Stimulated activated CD4-positive, alpha-beta T cell treated with anti-CD3 and anti-CD28 coated beads, Interleukin-1b, Interleukin-23, amount 100 ng/mL, for 1 hour (primary cell): ENCODE measurements at places on chromosomes 1 and 21.

GRCh38 chr1:72010094-72010431 is 272.3 kb downstream of the NEGR1 start:
- no peak for DNase-seq

DNA sequence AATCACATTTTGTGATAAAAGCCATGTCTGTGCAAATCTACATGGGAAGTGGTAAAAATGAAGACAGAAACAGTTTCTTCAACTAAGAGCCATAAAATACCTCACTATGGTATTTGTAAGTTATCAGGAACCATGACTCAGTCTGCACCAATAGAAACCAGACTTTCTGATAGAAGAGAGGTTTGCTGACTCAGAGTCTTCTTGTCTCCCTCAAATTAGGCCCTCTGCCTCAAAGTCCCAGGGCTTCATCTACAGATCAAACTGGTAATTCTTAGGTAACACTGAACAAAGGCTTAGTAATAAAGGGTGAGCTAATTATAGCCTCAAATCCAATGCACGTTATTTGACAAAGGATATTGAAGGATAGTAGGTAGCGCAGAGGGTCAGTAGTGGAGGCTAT is 30.9 kb upstream of the SSX2IP start:
- DNase-seq: no peak

- no peak for DNase-seq
Observed at GRCh38 chr1:200903793-200904192, 9.1 kb downstream of the INAVA start.

DNA sequence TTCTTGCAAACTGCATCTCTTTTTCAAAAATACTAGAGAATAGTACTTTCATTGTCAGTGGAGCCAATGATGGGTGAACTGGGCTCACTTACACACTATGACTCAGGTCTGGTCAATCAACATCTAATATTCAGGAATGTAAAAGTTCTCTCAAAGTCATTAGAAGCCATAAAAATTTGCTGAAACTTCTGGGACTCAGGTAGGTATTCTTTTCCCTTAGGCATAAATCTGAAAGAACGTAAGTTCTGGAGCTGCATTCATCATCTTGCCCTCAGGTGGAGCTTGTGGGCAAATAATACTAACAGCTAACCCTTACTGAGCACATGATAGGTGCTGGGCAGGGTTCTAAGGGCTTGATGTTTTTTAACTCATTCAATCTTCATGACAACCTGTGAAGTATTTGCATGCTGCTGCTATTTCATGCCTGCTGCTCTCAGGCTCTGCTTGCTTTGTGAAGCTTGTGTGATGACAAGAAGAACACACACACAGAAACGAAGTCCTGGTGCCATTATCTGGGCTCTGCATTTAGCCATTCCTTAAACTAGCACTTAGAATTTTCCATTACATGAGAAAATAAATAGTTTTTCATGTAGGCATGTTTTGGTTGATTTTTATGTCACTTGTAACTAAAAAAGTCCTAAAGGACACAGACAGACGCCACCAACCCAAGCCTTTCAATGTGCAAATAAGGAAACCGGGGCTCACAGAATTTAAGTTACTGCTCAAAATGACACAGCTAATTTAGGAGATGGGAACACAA is 394.2 kb upstream of the LYPLAL1 start:
- DNase-seq: no peak

GRCh38 chr1:59568158-59568935 is 246.4 kb upstream of the HOOK1 start:
- no peak for DNase-seq

GRCh38 chr1:30708361-30708728 is 15.0 kb downstream of the MATN1 start:
- DNase-seq: no peak

GRCh38 chr1:89965193-89965768 is 29.6 kb upstream of the ZNF326 start:
- no peak for DNase-seq

DNA sequence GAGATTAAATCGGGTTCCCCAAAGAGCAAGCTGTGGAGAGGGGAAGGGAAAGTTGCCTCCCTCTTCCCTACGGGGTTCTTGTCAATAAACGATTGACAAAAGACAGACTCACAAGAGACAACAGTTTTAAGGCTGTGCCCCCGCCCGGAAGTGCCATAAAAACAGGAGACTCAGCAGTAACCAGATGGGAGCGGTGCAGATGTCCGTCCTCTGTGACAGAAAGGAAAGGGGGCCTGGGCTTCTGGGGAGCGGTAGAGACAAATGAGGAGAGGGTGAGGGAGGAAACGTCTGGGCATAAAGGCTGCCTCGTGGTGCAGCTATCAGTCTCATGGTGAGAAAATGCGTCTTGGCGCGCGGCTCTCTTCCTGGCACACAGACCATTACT is 5.9 kb downstream of the TP73 start:
- DNase-seq: no peak

- no peak for DNase-seq
Observed at GRCh38 chr1:24759492-24759891, 14.2 kb downstream of the CLIC4 start.

DNA sequence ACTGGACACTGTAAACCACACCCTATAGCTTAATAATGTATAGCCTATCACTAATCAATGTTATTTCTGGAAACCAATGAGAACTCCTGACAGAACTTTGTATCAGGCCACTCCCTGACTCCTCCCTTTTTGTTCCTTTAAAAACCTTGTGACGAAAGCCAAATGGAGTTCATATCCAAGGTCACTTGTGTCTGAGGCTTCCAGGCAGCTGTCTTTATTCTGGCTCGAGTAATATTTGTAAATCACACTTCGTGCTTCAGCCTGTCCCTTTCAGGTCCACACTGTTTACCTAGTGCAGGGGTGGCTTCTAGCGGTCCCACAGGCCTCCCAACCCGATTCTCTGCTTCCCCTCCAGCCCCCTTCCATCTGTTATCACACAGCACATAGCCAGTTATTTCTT is 16.2 kb upstream of the CAPN9 start:
- DNase-seq: no peak

- no peak for DNase-seq
Observed at GRCh38 chr1:36034692-36035091, 49.2 kb upstream of the TEKT2 start.

DNA sequence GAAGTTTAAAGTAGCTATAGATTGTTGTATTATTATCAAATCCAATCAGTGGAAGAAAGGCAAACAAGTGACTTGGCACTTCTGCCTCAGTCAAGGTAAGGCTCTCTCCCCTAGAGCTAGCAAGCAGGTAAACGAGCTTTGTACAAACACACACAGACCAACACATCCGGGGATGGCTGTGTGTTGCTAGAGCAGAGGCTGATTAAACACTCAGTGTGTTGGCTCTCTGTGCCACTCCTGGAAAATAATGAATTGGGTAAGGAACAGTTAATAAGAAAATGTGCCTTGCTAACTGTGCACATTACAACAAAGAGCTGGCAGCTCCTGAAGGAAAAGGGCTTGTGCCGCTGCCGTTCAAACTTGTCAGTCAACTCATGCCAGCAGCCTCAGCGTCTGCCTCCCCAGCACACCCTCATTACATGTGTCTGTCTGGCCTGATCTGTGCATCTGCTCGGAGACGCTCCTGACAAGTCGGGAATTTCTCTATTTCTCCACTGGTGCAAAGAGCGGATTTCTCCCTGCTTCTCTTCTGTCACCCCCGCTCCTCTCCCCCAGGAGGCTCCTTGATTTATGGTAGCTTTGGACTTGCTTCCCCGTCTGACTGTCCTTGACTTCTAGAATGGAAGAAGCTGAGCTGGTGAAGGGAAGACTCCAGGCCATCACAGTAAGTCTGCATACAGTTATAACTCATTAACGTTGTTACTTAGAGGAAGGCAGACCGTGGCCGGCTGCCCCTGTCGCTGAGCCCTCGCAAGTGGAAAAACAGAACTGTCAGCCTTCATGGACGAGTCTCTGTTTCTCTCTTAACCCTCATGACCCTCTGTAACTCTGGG is at the start of gene PALMD:
PALMD (plus strand) TSS at position 415 of the 833 bp plus-strand sequence; CDS start at position 620, 205 bp downstream.
- no peak for DNase-seq

DNA sequence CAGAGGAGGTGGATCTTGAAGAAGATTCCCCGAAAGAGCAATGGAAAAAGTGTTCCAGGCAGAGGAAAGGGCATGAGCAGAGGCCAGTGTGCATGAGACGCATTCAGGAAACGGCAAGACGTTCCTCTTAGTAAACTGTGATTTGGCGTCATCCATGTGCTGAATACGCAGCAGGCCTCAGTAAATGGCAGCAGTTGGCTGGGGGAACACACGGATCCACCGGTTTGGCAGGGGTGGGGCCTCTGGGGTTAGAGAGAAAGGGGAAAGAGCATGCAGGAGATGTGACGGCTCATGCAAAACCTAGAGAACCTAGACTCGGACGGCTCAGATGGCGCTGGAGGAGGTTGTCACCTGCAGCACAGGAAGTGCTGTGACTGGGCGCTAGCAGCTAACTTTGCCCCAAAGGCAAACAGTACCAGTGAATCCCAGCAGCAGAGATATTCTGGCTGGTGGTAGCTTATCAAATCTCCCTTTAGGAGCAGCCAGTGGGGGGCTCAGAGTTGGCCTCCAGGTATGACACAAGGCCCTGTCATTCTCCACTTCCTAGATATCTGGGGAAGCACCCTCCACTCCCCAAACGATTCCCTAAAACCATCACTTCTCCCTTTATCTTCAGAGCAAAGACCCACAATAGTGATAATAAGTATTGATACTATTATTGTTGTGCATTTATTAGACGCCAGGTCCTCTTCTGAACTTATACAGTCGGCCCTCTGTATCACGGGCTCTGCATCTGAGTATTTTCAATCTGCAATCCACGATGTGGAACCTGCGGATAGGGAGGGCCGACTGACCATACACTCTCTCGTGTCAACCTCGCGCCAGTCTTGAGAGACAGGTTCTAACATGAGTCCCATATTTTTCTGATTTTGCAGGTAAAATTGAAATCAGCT is 7.6 kb downstream of the LAPTM5 start:
- no peak for DNase-seq

GRCh38 chr1:85894651-85895050 is 186.4 kb upstream of the ZNHIT6 start:
- no peak for DNase-seq

DNA sequence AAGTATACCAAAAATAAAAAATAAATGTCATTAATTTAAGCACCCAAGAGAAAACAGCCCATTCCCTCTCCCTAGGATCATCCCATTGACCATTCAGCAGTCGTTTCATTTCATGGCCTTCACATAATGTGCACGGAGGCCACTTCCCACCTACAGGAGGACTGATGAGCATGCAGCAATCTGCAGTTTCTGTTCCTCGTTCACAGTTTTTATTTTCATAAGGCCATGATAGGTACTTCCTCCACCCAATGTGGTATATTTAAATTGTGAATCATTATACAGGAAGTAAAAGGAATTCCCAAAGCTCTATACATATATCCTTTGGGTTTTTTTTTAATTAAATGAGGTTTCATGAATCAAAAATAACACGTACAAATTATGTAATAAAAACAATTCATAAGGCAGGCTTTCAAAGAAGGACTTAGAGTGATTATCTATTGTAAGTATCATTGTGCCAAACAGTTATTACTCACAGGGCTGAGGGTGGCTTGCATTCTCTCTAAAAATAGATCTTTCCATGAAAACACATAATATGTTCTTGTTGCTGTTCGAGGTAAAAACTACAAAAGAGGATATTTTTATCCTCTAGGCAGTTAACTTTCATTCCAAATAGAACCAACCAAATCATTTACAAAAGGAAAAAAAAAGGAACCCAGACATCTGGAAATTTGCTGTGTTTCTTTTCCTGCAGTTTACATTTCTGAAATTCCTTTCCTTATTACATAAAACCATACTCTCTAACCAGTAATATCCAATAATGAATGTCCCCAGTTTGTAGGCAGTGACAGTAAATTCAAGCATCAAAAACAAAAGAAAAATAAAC is 27.5 kb upstream of the SLC44A3 start:
- DNase-seq: no peak

DNA sequence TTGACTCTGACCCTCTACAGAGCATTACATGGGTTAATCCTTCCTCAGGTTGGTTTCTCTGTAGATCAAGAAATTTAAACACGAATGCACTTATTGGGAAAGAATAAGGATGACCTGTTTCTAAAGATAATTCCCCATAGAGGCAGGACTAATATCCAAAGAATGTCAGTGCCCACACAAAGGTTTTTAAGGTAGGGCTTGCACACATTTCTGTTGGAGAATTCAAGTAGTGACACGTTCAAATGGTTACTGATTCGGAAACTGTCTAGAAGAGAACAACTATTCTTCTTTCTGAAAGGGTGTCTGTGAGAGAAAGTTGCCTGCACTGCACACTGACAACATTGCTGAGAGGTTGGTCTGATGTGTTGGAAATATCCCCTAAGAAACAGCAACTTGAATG is 167.3 kb downstream of the ZNF326 start:
- no peak for DNase-seq

- DNase-seq: no peak
Observed at GRCh38 chr1:37040261-37040660, 5.9 kb upstream of the GRIK3 start.

DNA sequence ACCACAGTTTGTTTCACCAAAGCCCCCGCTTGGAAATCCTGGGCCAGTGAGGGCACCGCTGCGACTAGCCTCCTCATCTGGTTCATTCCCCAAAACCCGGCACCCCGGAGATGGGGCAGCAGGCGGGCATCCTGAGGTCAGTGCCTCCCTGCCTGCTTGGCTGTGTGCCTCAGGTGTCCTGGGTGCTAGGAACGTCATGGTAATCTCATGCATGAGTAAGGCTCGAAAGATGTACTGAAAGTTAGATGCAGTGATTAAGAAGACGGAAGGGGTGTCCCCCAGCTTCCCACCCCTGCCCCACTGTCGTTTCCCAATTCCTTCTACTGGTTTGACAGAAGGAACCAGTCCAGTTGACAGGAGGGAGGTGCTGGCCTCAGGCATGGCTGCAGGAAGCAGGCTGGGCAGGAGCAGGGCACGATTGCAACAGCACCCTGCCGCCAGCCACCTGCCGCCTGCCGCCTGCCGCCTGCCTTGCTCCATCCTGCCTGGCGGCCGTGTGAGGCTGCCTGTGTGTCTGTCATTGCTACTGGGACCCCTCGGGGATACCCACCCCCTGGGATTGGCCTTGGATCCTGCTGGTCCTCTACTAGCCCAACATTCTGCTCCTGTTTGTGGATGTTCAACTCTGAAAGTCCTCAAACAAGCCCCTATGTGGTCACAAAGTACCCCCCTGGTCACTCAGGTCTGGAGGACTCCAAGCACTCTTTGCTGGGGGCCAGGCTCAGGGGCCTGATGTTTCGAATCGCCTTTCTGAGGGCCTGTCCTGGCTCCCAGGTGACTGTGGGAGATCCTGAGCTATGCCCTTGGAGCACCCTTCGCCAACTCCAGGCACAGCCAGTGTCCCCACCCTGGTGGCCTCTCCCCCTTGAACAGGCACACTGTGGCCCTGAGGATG is 73.0 kb upstream of the IFFO2 start:
- no peak for DNase-seq

GRCh38 chr1:8701794-8702471 is 115.5 kb downstream of the RERE start:
- no peak for DNase-seq

DNA sequence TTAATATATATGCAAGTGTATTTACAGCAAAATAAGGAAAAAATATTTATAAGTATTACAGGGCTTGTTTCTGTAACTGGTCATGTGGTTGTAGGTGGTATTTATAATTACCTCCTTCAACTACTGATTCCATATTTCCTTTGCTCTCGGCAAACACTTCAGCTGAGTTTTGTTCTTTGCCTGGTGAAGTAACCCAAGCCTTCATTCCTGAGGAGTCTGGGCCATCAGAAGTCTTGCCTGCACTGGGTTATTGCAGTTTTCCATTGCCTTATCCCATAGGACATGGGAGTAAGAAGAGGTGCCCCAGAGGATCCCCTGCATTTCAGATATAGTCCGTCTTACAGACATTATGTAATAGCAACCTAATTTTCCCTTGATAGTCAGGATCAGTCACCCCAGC is 23.8 kb downstream of the MARK1 start:
- DNase-seq: no peak

GRCh38 chr1:23908453-23909341 is 4.5 kb downstream of the CNR2 start:
- DNase-seq: no peak
